NCI-H1105 treated with DMSO at 0.1 percent for 48 hours (cell line): ENCODE measurements at places on chromosomes 6 and 20.
A peak's percentile ranks its signal among the peaks of the same experiment; 100 is the strongest.

DNA sequence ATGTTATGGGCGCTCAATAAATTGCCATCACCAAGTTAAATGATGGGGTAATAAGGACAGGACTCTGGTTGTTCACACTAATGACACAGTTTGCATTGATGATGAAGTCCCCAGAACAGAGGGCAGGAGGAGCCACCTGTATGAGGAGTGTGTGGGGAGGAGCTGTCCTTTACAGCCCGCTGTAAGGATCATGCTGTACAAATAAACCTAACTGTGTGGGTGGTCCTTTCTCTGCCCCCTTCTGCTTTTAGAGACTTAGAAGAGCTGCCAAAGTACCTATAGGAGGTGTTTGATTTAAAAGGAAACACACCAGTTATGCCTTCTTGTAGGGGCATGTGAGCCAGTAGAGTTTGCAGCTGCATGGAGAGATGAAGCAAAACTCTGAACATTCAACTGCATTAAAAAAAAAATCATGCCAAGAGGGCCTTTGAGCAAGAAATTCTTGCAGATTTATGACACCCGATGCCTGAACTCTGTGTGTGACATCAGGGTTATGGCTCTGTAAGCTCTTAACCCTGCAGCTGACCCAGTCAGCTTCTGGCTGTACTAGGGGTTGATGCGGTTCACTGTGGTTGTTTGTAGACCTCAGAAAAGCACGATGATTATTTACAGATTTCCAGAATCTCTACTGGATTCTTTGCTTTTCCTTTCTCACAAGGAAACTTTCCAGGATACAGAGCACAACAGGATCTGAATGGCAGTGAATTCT, 67.4 kb downstream of the UST start:
- DNase-seq: no peak

- DNase-seq: no peak
Observed at GRCh38 chr20:62258499-62259293, 20.4 kb downstream of the OSBPL2 start.

GRCh38 chr6:81614292-81614691, 138.2 kb downstream of the TENT5A start:
- no peak for DNase-seq

- peak; percentile 43 for DNase-seq
Observed at GRCh38 chr20:38321959-38322598, 18.1 kb downstream of the BPI start.

GRCh38 chr20:46145713-46146112, 27.6 kb downstream of the CD40 start:
- DNase-seq: peak; percentile 77

DNA sequence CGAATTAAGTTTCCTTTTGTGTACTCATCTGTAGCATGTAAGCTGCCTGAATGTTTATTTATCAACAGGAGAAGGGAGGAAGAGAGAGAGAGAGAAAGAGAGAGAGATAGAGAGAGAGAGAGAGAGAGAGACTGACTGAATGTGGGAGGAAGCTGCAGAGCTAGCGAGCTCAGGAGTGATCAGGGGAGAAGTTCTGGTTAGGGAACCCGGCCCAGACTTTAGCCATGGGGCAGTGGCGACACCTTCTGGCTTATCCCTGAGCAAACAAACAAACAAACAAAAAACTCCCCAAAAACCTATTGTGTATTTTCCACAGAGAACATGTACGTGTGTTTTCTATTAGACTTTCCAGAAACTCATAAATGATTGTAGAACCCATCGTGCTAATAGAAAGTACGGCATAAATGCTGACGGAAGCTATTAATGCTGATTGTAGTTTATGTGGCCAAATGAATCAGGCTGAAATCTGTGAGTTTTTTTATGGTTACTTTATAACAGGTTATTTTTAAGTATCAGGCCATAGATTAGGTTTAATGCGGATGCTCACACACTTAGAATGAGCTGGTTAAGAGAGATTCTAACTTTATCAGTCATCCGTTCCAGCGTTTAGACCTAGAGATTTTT, 92.8 kb downstream of the CLIC5 start:
- peak; percentile 55 for DNase-seq

DNA sequence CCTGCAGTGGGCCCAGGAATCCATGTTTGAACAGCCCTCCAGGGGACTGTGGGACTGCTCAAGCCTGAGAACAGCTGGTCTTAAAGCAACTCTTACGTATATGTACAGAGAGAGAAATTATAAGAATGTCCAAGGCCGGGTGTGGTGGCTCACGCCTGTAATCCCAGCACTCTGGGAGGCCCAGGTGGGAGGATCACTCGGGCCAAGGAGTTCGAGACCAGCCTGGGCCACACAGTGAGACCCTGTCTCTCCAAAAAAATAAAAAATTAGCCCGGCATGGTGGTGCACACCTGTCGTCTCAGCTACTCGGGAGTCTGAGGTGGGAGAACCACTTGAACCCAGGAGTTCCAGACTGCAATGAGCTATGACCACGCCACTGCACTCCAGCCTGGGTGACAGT, 134.0 kb downstream of the DTNBP1 start:
- no peak for DNase-seq

DNA sequence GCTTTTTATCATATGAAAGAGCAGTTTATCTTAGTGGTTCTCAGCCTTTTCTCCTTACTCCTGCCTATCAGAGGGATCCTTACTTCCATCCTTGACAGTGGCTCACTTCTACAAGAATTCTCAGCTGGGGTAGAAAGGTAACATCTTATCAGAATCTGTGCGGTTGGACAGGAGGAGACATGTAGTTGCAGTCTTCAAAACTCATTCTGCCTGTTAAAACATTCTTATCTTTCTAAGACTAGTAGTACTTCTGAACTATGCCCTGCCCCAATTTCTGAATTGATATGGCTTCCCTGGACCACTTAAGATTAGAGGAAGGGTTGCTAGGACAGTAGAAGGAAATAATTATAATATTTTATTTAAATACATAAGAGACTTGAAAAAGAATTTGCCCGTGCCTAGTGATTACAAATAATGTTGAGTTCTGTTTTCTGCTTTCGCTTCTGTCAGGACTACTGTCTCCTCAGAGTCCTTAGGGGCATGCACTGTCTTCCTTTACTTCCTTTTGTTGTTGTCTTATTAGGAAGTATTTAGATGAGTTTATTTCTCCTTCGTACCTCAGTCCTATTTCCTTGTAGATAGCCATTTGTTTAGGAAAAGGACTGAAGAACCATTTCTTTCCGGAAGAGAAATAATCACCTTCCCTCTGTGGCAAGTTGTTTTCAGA, 24.9 kb downstream of the BLTP3A start:
- no peak for DNase-seq

- no peak for DNase-seq
Observed at GRCh38 chr20:6231556-6231955, 108.7 kb upstream of the FERMT1 start.

GRCh38 chr20:59575653-59576052, 28.7 kb upstream of the PHACTR3 start:
- no peak for DNase-seq

DNA sequence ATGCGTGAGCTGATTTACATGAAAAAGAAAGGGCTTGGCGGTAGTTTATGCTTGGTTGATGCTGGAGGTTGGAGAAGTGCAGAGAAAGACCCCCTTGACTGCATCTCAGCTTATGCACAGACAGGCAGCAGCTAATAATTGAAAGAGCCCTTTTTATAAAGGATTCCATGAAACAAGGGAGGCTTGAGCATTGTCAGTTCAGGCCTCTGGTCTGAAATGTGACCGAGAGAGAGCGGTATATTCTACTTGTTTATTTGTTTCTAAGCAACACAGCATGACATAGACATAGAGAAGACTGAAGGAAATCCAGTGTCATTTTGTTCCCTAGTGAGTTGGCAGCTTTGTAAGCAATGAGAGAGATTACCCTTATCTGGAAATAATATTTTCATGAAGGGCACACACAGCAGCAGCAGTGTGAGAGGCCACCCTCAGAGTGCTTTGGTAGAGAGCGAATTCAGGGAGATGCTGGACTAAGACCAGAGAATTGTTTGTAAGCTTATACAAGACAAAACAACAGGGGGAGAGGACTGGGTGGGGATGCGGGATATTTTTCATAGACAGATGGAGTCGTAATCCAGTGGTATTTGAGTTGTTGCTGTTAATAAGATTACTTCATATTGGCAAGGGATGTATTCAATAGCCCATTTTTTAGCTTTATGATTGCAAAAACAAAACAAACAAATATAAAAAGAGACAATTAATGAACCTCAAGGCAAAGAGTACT, 34.6 kb upstream of the LAMA2 start:
- DNase-seq: no peak

DNA sequence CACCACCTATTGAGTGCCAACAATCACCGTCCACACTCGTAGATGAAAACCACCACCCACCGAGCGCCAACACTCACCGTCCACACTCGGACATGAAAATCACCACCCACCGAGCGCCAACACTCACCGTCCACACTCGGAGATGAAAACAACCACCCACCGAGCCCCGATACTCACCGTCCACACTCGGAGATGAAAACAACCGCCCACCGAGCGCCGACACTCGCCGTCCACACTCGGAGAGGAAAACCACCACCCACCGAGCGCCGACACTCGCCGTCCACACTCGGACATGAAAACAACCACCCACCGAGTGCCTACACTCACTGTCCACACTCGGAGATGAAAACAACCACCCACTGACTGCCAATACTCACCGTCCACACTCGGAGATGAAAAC, 129.3 kb downstream of the IRF4 start:
- DNase-seq: no peak

DNA sequence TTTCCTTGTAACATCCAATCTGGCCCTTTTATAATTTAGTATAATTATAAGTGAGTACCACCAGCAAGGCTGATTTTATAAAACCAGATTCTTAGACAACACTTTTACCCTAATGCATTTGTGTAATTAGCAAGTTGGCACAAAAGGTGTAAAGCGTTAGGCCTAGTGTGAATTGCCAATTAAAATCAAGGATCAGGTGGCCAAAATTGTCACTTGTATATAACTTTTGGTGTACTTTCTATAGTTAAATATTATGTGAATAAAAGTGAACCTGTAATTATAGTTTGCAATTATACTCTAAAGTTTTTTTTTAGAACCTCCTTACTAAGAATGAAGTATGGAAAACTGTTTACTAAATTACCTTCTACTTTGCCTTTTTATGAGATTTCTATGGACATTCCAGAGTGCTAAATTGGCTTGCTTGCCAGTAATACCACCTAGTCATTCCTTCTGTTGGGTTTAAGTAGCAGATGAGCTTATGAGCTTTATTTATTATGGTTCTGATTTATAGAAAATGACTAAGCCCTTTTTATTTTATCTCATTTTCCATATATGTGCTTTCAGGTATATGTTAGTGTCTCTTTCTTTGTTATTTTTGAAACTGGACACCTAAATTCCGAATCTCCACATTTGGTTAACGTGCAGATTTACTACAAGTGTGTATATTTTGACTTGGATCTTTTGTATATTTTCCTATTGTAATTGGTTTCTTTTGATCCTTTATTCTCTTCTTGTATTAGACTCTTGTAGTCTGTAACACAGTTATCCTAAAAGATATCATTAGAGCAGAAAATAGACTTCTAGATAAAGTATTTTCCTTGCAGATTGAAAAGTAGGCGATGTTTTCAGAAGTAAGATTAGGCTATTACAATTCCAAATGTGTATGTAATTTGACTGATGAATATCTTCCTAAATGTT, 3.9 kb downstream of the STXBP5 start:
- DNase-seq: no peak

GRCh38 chr6:2917065-2917464, 14.0 kb upstream of the SERPINB9 start:
- DNase-seq: no peak

- no peak for DNase-seq
Observed at GRCh38 chr20:60804918-60805630, 447.0 kb upstream of the CDH4 start.

- peak; percentile 84 for DNase-seq
Observed at GRCh38 chr6:108114841-108115597, 40.5 kb upstream of the OSTM1 start.
